ENCODE measurements at places on chromosomes 2 and 18. TPM values are rescaled to one million over a fixed set of nuclear protein-coding genes. Genes with fewer than 3 reads are reported as not detected.

The MEIS1 gene
- 3.1 TPM for total RNA-seq

The TTL gene
- total RNA-seq, result 10.4 TPM

The TMEM163 gene
- total RNA-seq, result not detected

The FMNL2 gene
- 1.9 TPM for total RNA-seq

The ELOA2 gene
- not detected for total RNA-seq

The PFN4 gene
- not detected for total RNA-seq

The ALPP gene
- 1.1 TPM for total RNA-seq

The FBXO48 gene
- 0.05 TPM for total RNA-seq

The MPHOSPH10 gene
- total RNA-seq, result 12.3 TPM

The ZNG1B gene
- total RNA-seq, result 23.9 TPM

The CYB5A gene
- total RNA-seq, result 130 TPM

The FAM161A gene
- total RNA-seq, result 2.9 TPM

The CYRIA gene
- total RNA-seq, result not detected

The KCNJ13 gene
- total RNA-seq, result not detected

The OBSL1 gene
- 0.86 TPM for total RNA-seq

The SIX3 gene
- not detected for total RNA-seq

The CCBE1 gene
- total RNA-seq, result not detected

The TMEM17 gene
- total RNA-seq, result 0.56 TPM

The TEX44 gene
- not detected for total RNA-seq

The TCF7L1 gene
- not detected for total RNA-seq

The PDE1A gene
- not detected for total RNA-seq

The UGGT1 gene
- 27.0 TPM for total RNA-seq

The LOXL3 gene
- total RNA-seq, result 2.2 TPM

The LTBP1 gene
- total RNA-seq, result 0.63 TPM

The OSBPL1A gene
- total RNA-seq, result 13.7 TPM

The CCDC102B gene
- not detected for total RNA-seq

The FLACC1 gene
- 1.2 TPM for total RNA-seq

The TRPM8 gene
- total RNA-seq, result not detected

The FN1 gene
- 0.03 TPM for total RNA-seq

The GPR17 gene
- total RNA-seq, result 0.64 TPM

The KLHL29 gene
- total RNA-seq, result 0.94 TPM

The HRH4 gene
- total RNA-seq, result not detected

The ANKRD29 gene
- total RNA-seq, result 3.1 TPM
